Right atrium auricular region (tissue), 2 donors: ENCODE measurements at places on chromosomes 11 and 22.
A peak's percentile ranks its signal among the peaks of the same experiment; 100 is the strongest.

- DNase-seq: no peak
Measured at GRCh38 chr11:114293201-114293711, 2.9 kb upstream of the NNMT start.

- no peak for DNase-seq
Measured at GRCh38 chr22:16960220-16960883, 47.7 kb downstream of the GAB4 start.

DNA sequence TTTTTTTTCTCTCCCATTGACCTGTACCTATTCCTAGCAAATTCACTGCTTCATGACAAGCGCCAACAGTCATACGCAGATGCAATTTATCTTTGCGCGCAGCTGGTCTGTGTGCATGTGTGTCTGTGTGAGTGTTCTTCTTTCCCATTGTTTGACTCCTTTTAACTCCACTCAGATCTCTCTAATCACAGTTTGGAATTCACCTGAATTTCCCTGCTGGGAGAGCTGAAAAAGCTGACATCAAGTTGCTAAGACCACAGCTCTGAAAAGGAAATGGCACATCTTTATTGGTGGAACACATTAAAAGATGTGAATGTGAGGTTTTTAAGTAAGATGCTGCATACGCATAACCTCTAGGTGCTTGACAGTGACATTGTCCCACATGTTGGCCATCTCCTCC, 187.4 kb upstream of the MTMR2 start:
- no peak for DNase-seq

- DNase-seq: no peak
Measured at GRCh38 chr11:88310246-88310645, 27.3 kb downstream of the CTSC start.

GRCh38 chr11:129866311-129866710, 29.1 kb downstream of the NFRKB start:
- no peak for DNase-seq

- DNase-seq: no peak
Measured at GRCh38 chr22:45144916-45145315, 18.8 kb upstream of the NUP50 start.

- no peak for DNase-seq
Measured at GRCh38 chr11:106379712-106380111, 302.2 kb downstream of the AASDHPPT start.

DNA sequence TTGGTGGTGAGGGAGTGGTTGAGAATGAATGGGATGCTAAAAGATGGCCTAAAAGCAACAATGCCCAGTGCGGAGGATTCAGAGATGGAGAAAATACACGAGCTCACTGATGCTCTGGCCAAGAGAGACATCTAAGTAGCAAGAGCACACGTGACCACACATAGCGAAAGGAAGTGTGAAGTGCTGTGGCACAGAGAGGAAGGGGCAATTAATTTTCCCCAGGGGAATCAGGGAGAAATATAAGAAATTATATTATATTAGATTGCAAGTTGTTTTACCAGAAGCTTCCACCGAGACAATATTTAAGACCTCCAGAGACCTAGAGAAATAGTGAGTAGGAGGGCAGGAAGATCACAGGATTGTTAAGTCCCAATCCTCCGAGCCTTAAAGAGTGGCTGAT, 80.6 kb downstream of the RCN1 start:
- no peak for DNase-seq

DNA sequence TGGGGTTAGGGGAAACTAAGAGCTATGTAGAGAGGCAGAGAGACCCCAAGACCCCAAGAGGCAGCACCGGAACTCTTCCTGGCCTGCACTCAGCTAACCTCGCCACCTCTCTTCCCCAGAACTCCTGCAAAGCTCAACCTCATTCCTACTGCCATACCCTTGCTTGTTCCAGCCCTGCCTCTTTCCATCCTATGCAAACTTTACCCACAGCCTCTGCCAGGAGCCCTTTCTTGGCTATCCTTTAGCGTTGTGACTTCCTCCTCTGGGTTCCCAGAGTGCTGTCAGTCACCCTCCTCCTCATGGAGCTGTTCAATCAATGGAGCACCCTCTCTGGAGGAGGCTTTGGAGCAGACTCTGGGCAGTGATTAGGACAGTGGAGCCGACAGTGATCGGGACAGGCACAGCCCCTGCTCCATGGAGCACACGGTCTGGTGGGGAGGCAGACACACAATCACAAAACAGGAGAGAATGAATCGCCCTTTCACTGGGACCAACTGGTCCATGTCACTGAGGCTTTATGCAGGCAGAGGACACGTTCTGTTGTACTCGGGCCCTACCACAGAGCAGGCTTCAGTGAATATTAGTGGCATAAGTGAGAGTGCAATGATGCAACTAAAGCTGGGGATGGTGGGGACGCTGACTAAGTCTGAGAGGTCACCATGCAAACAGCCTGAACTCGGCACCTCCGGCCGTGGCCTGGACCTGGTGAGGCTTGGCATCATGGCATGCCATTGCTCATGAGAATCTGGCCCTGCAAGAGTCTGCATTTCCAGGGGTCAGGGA, 24.6 kb upstream of the P2RY2 start:
- no peak for DNase-seq

DNA sequence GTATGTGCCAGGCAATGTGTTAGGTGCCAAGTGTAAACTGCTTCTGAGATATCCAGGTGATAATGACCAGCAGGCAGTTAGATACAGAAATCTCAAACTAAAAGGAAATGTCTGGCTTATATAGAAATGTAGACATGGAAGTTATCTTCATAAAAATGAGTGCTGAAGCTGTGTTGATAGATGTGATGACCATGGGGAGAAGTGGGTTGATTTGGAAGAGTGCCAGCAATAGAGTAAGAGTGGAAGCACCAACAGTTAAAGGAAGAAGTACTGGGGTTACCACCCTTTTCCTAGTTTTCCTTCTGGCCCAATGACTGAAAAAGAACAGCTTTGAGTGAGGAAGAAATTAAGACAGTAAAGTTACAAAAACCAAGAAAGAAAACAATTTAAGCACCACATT, 68.5 kb downstream of the C2CD3 start:
- no peak for DNase-seq

GRCh38 chr11:64060861-64061444, 25.2 kb downstream of the FLRT1 start:
- no peak for DNase-seq

- no peak for DNase-seq
Measured at GRCh38 chr11:93796441-93797231, 12.6 kb downstream of the MED17 start.

- no peak for DNase-seq
Measured at GRCh38 chr11:129584316-129584715, 208.7 kb downstream of the BARX2 start.

DNA sequence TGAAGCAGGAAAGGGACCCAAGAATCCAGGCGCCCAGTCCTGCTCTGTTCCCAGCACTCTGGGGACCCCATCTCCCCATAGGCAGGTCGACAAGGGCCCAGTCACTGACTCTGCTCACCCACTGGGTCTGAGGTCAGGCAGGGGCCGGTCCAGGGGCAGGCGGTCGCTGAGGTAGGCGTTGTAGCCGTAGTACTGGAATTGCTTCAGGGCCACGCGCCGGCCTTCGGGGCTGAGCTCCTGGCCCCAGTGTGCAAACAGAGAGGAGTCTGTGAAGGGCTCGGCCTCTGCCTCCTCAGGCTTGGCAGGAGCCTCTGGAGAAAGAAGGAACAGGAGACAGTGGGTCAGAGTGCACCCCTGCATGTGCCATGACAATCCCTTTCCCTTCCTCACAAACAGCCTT, 95.6 kb upstream of the CSNK2A3 start:
- DNase-seq: no peak

DNA sequence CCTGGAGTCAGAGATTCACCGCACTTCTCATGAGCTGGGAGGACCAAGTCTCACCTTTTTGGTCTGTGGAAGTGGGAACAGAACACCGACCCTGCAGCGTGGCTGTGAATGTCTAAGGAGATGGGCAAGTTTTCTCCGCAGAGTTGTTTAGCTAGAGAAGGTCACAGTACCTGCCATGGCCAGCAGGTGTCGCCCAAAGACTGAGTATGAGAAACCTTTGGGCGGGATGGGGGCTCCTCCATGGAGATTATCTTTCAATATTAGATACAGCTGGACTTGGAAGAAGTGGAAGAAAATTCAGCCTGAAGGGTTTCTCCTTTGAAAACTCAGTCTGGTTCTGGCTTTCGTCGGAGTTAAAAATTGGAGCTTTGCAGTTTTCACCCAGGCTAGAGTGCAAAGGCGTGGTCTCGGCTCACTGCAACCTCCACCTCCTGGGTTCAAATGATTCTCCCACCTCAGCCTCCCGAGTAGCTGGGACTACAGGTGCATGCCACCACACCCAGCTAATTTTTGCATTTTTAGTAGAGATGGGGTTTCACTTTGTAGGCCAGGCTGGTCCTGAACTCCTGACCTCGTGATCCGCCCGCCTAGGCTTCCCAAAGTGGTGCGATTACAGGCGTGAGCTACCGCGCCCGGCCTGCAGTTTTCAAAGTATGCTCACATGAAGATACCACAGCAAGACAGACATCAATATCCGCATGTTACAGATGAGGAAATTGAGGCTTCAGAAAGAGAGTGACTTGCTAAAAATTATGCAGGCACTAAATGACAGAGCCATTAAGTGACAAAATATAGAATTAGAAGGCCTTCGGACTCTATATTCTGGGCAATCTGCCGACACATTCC, 10.7 kb upstream of the DSCAML1 start:
- peak; percentile 91 for DNase-seq

DNA sequence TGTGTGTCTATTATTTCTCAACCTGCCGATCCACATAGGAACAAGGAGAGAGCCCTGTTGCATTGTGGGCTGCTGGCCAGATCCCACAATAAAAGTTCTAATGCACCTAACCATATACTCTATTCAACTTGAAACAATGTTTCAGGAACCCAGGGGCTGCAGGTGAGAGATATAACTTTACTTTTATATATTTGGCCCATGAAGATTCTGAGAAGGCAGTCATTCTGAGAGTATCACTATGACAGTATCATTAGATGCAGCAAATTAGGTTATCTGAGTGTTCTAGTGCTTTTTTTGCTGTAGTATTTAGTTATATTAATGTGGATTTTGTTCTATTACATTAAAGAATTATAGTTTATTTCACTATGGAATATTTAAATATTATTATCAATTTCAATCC, 655.1 kb upstream of the ARHGAP42 start:
- DNase-seq: no peak

DNA sequence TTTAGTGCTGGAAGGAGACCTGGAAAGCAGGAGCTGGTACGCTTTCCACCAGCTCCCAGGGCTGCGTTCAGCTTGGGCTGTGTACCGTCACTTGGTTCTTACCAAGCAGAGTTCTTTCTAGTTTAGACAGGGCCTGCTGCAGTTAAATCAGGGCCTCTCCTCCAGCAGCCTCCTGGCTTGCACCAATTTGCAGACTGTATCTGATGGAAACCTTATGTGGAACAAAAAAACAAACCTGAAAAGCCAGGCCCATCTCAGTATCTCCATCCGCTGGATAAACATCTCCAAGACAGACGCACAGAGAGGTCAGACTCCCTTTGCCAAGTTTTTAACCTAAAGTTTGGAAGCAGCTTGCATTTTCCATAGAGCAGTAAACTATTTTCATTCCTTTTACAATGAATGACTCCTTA, 288.6 kb upstream of the SORL1-AS1 start:
- DNase-seq: no peak

DNA sequence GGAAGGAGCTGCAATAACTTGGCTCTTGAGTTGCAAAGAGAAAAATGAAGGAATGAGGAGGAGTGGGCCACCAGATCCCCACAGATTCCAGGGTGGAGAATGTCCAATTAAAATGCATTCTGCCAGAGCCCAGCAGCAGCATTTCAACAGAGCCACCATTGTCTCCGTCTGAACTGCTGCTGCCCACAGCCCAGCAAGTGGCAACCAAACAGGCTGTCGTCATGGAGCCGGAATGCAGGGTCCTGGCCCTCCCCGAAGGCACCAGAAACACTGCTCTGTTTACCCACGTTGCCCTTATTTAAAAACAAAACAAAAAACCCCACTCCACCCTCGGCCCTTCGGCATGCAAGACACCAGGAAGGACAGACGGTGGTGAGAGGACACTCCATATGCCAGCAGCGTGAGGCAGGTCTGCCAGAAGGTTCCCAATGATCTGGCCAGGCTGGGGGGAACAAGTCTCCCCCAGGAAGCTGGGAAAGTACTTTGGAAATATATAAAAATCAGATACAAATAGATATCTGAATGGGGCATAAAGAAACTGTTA, 32.5 kb downstream of the PLEKHA7 start:
- DNase-seq: no peak

GRCh38 chr11:102279641-102280170, 37.6 kb upstream of the BIRC3 start:
- DNase-seq: no peak

DNA sequence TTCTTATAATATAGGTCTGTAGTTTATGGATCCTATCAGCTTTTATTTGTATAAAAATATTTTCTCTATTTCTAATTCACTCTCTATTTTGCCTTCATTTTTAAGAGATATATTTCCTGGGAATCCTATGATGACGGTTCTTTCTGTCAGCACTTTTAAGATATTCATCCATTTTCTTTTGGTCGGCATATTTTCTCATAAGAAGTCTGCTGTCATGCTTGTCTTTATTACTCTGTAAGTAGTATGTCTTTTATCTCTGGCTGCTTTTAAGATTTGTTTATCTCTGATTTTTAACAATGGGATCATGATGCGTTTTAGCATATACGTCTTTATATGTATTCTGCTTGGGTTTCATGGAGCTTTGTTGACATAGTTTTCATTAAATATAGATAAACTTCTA, 175.5 kb downstream of the SNX19 start:
- no peak for DNase-seq

DNA sequence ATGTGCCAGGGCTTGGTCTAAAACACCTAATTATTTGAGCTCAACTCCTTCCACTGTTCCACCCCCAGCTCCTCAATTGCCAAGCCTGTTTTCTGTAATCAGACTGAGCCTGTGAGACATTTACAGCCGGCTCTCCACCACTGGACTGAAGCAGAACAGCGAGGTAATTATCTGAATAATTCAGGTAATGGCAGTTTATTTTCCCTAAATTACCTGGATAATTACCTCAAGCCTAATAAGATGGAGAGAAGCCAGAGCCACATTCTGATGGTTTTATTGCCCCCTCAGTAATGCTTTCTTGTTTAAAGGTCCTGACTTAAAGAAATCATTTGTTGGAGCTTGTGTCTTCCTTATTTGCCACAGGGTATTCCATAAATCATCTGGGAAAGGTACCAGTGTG, 64.2 kb downstream of the FZD4 start:
- DNase-seq: no peak

- DNase-seq: no peak
Measured at GRCh38 chr11:100791860-100792259, 104.8 kb downstream of the ARHGAP42 start.

GRCh38 chr11:70643642-70644041, 245.3 kb downstream of the CTTN start:
- DNase-seq: no peak

- DNase-seq: no peak
Measured at GRCh38 chr22:19497245-19497644, 17.5 kb downstream of the CDC45 start.
